ENCODE measurements at places on chromosomes 2 and 18. TPM values are rescaled to one million over a fixed set of nuclear protein-coding genes. Genes with fewer than 3 reads are reported as not detected.
A peak's percentile ranks its signal among the peaks of the same experiment; 100 is the strongest.

- no peak for DNase-seq
Measured at GRCh38 chr18:57029761-57030160, 117.1 kb upstream of the BOD1L2 start.

- peak; percentile 73 for DNase-seq
Measured at GRCh38 chr2:202317080-202317857, 51.7 kb downstream of the NOP58 start.

DNA sequence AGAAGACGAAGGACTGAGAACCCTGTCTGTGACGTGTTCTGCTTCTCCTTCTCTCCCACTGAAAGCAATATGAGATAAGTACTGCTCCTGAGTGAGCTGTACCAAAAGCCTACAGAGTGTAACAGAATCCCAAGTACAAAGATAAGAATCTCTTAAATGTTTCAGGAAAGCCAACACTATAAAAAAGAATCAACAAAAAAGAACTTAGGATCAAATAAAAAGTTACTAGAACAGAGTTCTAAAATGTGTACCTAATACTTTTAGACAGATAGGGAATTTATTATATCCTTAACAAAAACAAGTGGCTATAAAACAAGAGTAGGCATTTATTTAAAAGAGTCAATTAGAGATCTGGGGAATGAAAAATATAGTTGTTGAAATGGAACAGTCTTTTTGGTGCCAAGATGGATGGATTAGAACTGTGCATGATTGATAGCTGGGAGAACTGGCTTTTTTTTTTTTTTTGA is 49.0 kb downstream of the NCOA1 start:
- no peak for DNase-seq

DNA sequence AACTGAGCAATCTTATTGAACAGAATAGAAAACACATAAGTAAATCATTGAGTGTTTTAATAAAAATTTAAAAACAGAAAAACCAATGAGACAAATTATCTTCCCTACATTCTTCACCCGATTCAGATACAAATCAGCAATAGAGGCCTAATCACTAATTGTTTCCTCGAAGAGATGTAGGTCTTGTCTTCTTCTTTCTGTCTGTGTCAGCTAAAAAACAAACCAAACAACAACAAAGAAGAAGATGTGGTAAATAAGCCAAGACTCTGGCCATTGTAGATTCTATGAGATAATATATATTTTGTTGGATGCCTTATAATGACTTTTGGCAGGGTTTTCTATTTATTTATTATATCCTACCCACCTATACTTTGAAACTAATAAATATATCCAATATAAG is 200.9 kb upstream of the FSIP2 start:
- no peak for DNase-seq

EIF2AK3 gene
- total RNA-seq, result 17.9 TPM
